Hepatocyte (in vitro differentiated cells): ENCODE measurements at places on chromosomes 3 and 15. TPM values are rescaled to one million over a fixed set of nuclear protein-coding genes. Genes with fewer than 3 reads are reported as not detected.
A peak's percentile ranks its signal among the peaks of the same experiment; 100 is the strongest.

The PLSCR2 gene
- not detected in 2 replicates for total RNA-seq

DNA sequence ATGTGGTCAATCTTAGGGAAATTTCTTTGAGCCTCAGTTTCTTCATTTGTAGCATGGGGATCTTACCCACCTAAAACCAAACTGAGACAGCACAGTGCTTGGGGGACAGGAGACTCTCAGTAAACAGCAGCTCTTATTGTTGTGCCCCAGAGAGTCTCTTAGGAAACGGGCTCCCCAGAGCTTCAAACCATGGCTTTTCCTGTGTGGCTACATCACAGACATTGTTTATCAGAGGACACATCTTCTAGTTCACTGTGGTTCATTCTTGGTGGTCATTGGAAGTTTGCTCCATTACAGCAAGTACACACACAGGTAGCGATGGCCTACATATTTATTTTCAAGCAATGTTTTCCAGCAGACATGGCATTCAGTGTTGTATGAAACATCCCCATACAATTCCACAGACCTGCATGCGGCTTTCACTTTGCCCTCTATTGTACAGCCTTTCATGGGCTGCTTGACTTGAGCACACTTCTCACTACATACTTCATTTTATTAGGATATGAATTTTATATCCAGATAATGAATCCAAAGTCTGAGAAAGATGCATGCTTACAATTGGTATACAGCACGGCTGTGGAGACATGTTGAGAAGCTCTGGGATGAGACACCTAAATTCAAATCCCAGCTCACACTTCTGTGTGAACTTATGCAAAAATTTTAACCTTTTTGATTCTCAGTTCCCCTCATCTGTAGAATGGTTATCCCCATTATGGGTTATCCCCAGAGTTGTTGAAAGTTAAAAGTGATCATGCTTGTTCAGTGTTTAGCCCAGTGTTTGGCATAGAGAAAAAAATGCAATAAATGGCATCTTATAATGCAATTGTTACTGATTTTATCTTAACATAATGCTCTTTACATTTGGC lies 84.8 kb upstream of the ICE2 start:
- DNase-seq: no peak

GRCh38 chr3:3951071-3951470 lies 151.8 kb downstream of the LRRN1 start:
- DNase-seq: no peak

- no peak for DNase-seq
Observed at GRCh38 chr3:32831791-32832190, 14.0 kb downstream of the TRIM71 start.

DNA sequence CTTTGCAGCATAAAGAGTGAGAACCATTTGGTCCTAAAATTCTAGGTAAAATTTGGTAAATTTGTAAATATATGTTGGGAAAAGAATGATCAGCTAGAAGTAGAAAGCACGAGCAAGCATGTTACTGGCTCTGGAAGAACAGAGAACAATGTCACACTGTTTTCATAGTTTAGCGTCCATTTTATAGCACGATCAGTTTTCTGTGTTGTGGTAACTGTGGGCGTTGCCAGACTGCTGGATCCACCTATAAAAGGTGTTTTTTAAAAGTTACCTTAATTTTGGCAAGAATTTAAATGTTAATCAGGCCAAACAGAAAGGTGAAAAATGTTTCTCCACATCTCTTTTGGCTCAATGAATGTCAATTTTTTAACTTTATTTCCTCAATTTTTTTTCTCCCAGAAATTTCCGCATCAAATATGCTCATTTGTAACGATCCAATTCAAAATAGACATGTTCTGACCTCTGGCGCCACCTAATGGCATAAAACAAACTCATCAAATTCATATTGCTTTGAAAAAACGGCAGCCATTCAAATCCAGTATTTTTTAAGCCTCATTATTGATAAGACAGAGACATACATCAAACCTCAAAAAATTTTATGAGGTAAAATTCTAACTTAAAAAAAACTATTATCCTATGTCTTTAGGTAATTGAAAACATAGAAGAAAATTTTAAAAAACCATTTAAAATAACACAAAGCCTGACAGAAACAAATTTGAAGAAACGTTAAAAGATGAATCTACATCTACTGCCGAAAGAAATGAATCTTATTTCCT lies 5.5 kb upstream of the GP5 start:
- peak; percentile 67 for DNase-seq
